ENCODE measurements at places on chromosomes 7 and 10.

- no peak overlapping the region for H3K4me3 ChIP-seq
- peak overlapping the region; percentile 55 for H3K27ac ChIP-seq
- no peaks in the 10 kb centered on the region for H3K27me3 ChIP-seq
- DNase-seq = no peak
Measured at GRCh38 chr10:59877191-59877671, 29.1 kb downstream of the CCDC6 start.

- H3K27me3 ChIP-seq = no peaks in the 10 kb centered on the region
- H3K4me1 ChIP-seq = peaks cover 9% of the 10 kb centered on the region
- no peaks in the 10 kb centered on the region for H3K36me3 ChIP-seq
- peak overlapping the region; percentile 60 for H3K27ac ChIP-seq
- DNase-seq = peak; percentile 86
Measured at GRCh38 chr7:66047426-66047825, 28.2 kb upstream of the ASL start.

GRCh38 chr10:62317257-62317656 is 48.6 kb upstream of the RTKN2 start:
- H3K27me3 ChIP-seq = no peaks in the 10 kb centered on the region
- no peaks in the 10 kb centered on the region for H3K36me3 ChIP-seq
- H3K27ac ChIP-seq = no peak overlapping the region
- no peaks in the 10 kb centered on the region for H3K4me1 ChIP-seq
- no peak for DNase-seq

- no peak overlapping the region for H3K4me3 ChIP-seq
- H3K4me1 ChIP-seq = peaks cover 11% of the 10 kb centered on the region
- no peak for DNase-seq
- no peaks in the 10 kb centered on the region for H3K27me3 ChIP-seq
- no peaks in the 10 kb centered on the region for H3K36me3 ChIP-seq
Measured at GRCh38 chr10:16987206-16987621, 142.4 kb downstream of the CUBN start.

DNA sequence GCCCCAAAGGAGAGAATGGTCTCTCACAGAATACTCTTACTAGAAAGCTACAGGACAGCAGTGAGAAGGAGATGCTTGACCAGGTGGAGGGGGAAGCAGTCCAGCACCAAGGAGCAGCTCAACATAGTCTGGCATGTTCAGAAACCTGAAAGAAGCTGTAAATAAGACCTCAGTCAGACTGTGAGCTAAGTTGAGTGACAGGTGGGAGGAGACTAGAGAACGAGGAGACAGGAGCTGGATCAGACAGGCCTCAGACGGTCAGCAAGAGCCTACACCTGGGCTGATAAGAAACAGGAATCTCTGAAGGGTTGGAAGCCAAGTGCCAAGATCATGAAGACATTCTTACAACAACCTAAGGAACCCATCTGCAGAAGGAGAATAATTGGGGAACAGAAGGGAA is 54.5 kb downstream of the ELMO1 start:
- H3K4me1 ChIP-seq = no peaks in the 10 kb centered on the region
- no peaks in the 10 kb centered on the region for H3K27me3 ChIP-seq
- H3K4me3 ChIP-seq = no peak overlapping the region
- H3K36me3 ChIP-seq = no peaks in the 10 kb centered on the region

GRCh38 chr10:129400426-129400825 is 66.6 kb upstream of the MGMT start:
- H3K4me1 ChIP-seq = no peaks in the 10 kb centered on the region
- no peak for DNase-seq
- no peak overlapping the region for H3K4me3 ChIP-seq

- H3K36me3 ChIP-seq = no peaks in the 10 kb centered on the region
- DNase-seq = no peak
- no peaks in the 10 kb centered on the region for H3K27me3 ChIP-seq
- H3K27ac ChIP-seq = no peak overlapping the region
- no peaks in the 10 kb centered on the region for H3K4me1 ChIP-seq
Measured at GRCh38 chr7:68267486-68267885, 1270.9 kb downstream of the TYW1 start.

DNA sequence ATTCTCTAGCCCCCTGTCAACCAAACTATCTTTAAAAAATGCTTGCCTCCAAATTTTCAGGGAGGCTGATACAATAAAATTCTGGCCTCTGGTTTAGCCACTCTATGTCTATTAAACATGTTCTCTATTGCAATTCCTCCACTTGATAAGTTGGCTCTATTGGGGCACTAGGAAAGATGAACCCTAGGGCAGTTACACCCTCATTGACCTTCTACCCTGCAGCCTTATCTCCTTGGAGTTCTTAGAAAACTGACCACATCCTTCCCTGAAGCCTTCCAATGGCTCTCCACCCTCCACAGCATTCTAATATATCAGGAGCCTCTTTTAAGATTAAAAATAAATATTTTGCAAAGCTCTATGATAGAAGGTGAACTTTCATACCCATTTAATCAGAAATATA is 30.6 kb downstream of the SVOPL start:
- no peaks in the 10 kb centered on the region for H3K27me3 ChIP-seq
- DNase-seq = no peak
- H3K27ac ChIP-seq = no peak overlapping the region

GRCh38 chr7:36686499-36686898 is 37.8 kb downstream of the AOAH start:
- H3K36me3 ChIP-seq = no peaks in the 10 kb centered on the region
- peak overlapping the region; percentile 25 for H3K27ac ChIP-seq
- H3K4me3 ChIP-seq = no peak overlapping the region
- peaks cover 19% of the 10 kb centered on the region for H3K4me1 ChIP-seq
- no peaks in the 10 kb centered on the region for H3K27me3 ChIP-seq
- no peak for DNase-seq

GRCh38 chr7:114886241-114886640 is 35.7 kb upstream of the MDFIC start:
- H3K27me3 ChIP-seq = no peaks in the 10 kb centered on the region
- H3K36me3 ChIP-seq = no peaks in the 10 kb centered on the region
- DNase-seq = no peak
- no peak overlapping the region for H3K27ac ChIP-seq

DNA sequence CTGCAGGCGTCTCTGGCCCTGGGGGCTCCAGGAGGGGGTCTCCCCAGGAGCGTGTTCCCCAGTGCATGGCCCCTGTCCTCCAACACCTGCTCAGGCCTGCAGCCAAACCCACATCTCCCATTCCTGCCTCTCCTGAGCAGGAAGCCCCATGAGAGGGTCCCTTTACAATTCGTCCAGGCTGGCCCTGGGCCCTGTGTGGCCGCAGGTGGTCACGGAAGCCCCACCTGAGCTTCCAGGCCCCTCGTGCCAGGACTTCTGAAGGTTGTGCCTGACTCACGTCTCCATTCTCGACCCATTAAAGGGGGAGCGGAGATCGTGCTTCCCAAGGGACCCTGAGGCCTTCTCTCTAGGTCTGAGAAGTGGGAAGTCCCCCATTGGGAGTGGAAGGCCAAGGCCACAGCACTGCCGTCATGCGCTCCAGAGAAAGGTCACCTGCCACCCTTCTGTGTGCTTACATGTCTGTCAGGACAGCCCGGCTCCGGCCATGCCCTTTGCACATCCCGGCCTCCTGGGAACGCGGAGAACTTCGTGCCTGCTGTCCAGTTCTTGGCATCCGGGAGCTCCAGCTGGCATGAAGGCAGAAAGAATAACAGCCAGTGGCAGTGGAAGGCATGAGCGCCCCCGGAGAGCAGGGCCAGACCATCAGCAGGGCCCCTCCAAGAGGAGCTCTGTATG is 382.3 kb downstream of the DNAJB6 start:
- DNase-seq = no peak
- no peaks in the 10 kb centered on the region for H3K36me3 ChIP-seq
- H3K4me3 ChIP-seq = no peak overlapping the region

Measured in RWPE2 (cell line).